ENCODE measurements at places on chromosomes 13 and 19.

DNA sequence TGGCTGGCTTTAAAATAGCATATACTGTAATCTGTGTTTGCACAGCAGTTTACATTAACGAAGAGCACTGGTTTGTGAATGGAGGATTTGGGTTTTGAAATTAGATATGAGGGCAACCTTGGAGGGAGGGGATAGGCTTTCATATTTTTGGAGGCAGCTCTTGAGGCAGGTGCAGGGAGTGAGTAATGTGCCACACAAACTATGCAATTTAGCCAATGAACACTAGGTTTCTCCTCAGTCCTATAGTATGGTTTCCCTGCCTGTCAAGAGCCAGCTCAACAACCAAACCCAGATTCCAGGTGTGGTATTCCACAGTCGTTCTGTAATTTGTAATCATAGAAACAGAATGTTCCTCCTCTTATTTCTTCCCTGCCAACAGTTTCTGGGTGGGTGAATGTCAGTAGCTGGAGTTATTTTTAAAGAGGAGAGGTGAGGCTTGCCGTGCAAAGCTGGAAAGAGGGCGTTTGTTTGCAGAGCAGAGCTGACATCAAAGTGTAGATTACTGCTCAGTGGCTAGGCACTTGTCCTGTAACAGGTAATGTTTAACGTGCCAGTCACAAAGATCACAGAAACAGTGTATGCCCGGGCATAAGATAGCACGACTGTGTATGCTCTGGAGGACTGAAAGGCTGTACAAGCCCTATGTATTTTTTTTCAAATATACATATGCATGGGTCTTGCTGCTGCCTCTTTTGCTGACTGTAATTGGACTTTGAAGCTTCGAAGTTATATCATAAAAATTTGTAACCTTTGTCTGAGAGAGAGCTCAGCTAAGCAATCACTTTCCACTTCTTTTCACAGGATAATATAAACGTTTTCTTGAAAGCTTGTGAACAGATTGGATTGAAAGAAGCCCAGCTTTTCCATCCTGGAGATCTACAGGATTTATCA is 124.2 kb downstream of the LMO7 start:
- peak; percentile 58 for DNase-seq

DNA sequence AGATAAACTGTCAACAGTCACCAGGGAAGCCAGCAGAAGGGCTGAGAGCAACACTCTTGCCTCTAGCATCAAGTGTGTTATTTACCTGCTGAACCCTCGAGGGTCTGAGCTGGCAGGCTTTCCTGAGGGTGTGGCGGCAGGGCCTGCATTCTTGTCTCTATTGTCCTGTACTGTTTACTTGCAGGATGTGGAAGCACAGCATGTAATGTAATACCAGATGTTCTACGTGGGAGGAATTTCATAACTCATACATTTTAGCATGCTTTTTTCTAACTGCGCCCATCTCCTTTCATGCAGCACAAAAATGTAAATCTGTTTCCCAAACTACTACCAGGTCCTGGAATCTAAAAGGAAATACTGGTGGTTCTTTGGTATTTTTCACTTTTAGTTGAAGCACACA is 153.1 kb downstream of the RGCC start:
- DNase-seq = no peak

DNA sequence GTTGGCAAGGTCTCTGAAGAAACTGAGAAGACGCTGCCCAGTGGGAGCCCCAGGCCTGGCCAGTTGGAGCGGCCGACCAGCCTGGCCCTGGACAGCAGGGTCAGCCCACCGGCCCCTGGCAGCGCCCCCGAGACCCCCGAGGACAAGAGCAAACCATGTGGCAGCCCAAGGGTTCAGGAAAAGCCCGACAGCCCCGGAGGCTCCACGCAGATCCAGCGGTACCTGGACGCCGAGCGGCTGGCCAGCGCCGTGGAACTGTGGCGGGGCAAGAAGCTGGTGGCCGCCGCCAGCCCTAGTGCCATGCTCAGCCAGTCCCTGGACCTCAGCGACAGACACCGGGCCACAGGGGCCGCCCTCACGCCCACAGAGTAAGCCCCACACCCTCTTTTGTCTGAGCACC is 20.1 kb upstream of the USE1 start:
- no peak for DNase-seq

DNA sequence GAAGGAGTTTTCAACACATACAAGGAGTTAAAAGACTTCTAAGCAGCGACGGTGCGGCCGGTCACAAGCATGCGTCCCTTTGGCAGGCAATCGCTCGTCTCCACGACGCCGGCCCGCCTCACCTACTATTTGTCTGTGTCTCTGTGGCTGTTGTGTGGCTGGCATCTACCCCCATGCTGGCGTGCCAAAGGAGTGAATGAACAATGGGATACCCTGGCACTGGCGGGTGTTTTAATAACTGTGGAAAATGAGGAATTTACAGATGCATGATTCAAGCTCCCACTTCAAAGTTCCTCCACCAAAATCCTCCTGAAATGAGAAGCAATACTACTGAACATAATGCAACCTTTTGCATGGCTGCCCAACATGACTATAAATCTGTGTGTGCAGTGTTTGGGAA is 176.6 kb downstream of the KLF5 start:
- no peak for DNase-seq

GRCh38 chr13:55199134-55199533 is 1941.6 kb upstream of the PRR20A start:
- DNase-seq = no peak

GRCh38 chr13:46290434-46290833 is 78.7 kb downstream of the LRRC63 start:
- no peak for DNase-seq

- peak; percentile 66 for DNase-seq
These were observed 3.3 kb downstream of the PPP5C start for GRCh38 chr19:46350029-46350757.

DNA sequence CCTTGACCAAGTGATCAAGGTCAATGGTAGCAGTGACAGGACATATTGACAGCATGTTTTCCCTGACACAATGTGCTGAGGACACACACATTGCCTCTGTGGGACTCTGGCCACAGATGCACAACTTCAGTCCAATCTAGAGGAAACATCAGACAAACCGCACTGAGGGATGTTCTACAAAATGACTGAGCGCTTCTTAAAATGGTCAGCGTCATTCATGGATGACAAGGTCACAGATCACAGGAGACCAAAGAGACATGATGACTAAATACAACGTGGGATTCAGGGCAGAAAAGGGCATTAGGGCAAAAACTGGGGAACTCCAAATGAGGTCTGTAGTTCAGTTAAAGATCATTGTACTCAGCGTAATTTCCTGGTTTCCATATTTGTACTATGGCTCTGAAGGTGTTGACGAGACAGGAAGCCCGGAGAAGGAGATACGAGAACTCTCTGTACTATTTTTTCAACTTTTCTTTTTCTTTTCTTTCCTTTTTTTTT is 20.6 kb downstream of the PBX4 start:
- no peak for DNase-seq

DNA sequence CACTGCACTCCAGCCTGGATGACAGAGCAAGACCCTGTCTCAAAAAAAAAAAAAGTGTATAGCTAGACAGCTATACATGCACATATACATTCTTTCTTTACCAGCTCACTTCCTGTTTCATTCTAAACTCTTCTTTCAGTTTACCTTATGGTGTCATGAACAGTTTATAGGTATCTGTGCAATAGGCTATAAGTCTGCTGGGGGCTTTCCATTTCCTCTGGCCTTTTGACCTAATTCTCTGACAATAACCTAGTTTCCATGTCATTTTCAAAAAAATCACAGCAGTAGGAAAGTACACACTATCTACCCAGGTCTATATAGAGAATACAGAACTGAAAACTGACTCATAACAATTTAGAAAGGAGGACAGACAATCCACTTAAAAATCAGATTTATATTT is 24.4 kb upstream of the URAD start:
- no peak for DNase-seq

- DNase-seq = no peak
These were observed 35.6 kb downstream of the C13orf46 start for GRCh38 chr13:113938246-113938645.

DNA sequence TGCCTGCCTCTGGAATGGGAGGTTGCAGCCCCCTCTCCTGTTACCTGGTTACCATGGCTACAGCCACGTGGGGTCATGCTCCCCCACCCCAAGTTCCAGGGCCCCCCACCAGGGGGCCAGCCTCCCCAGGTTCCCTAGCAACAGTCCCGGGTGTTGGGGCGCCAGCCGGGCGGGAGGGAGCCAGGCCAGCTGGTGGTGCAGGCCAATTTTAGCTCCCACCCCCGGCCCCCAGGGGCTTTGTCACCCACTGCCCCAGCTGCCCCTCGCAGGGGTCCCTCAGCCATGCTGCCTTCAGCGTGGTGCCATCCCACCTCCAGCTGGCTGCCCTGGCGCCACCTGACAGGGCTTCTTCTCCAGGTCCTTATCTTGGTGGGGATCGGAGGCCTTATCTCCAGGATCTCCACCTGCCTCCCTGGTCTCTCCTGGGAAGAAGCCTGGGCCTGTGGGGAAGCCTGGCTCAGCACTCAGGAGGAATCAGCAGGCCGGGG is 3.0 kb downstream of the MARK4 start:
- no peak for DNase-seq

GRCh38 chr19:12788682-12789097 is 2.6 kb upstream of the JUNB start:
- DNase-seq = peak; percentile 73

DNA sequence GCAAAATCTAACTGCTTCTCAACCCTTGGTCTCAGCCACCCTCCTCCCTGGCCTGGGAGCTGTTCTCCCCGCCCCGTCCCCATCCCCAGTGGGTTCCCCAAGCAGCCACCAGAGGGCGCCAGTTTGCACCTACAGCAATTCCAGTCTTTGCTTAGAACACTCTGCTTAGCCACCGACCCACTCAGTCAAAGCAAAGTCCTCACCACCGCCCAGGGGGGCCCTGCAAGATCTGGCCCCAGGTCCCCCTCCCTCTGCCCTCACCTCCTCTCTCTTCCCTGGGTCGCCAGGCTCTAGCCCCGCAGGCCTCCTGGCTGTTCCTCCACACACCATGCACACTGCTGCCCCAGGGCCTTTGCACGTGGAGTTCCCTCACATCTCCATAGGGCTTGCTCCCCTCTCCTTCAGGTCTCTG is 12.4 kb downstream of the TMEM143 start:
- DNase-seq = peak; percentile 93

- no peak for DNase-seq
These were observed 26.2 kb downstream of the RAP2A start for GRCh38 chr13:97460004-97460775.

DNA sequence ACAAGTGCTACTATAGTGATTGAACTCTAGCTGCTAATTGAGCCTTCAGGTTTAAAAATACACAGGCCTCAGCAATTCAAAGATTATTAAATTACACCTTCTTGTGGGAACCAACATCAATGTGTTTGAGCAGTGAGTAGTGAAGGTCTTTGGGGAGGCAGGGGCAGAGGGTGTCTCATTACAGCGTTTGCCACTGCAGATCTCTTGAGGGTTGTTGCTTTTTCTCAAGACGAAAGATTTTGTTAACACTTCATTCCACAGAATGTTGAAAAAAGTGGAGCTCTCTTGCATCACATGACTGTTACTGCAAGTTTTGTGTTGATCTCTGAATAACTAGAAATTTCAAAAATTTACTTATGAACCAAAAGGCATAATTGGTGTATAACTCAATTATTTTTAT is 253.6 kb downstream of the ATP8A2 start:
- DNase-seq = no peak

DNA sequence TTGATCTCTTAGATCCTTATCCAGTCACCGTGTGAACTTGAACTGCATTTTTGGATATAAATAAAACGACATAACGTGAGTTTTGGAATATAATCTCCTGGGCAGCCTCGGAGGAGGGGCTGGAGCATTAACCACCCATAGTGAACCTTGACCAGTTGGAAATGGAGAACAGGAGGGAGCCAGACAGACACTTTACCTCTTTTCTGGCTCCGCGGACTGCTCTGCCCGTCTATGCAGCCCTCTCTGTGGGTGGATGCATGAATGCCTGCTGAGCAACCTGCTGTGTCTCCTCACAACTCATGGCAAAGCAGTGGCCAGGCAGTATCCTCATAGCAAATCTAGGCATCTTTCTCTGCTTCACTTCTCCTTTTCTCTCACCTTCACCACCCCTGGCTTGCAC is 10.5 kb upstream of the COG3 start:
- DNase-seq = no peak

- no peak for DNase-seq
These were observed 9.1 kb downstream of the FEM1A start for GRCh38 chr19:4800591-4801081.

- DNase-seq = no peak
These were observed 118.7 kb upstream of the PEG3 start for GRCh38 chr19:56959205-56959604.

DNA sequence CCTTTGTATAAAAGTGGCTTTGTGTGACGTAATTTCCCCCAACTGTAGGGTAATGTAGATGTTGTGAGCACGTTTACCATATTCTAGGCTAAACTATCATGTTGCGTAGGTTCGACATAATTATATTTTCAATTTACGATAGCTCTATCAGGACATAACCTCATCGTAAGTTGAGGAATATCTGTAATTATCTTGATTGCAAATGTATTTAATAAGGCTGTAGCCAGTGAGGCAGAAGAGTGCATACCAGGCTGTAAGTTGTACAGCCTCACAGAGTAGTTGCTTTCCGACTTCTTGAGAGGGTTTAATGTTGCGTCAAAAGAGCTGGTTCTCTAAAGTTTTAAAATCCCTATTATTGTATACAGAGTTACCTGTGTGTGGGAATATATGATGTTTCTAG is 839.4 kb upstream of the GPC6 start:
- no peak for DNase-seq

DNA sequence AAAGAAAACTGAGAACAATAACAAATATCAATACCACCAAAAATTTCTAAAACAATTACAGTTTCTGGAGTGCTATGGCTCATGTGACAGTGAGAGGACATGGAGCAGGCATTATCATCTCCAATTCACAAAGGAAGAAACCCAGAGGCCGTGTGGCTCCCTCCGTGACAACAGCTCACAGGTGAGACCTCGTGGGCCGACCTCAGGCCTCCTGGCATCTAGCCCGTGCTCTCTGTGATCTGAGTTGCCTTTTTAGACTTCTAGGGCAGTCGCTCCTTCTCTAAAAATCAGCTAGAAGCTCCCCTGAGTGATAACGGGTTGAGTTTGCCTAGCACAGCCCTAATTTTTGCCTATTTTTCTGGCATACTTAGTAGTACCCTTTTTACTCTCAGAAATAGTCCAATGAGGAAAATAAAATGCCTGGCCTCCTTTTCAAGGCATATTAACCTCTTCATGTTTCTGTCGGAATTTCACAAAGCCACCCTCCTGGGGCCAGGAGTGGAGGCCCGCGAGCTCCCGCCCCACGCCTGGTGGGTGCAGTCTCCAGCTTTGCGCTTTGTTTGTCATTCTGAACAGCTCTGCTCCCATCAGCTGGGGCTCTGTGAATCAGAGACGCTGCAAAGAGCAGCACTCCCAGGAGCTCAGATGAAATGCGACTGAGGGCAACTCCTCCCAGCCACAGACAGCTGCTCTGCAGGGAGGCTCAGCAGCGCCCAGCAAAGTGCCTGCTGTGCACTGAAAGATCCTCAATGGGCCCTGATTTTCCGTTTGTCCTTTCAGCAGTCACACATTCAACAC is 292.5 kb downstream of the UQCRFS1 start:
- no peak for DNase-seq

- DNase-seq = no peak
These were observed 5.2 kb downstream of the MCOLN1 start for GRCh38 chr19:7527516-7528191.
